ENCODE measurements at places on chromosomes 2 and 18.

GRCh38 chr2:1591978-1592907 lies 152.1 kb downstream of the PXDN start:
- no peak for DNase-seq

GRCh38 chr18:213966-214365 lies 53.9 kb downstream of the THOC1 start:
- no peak for DNase-seq

DNA sequence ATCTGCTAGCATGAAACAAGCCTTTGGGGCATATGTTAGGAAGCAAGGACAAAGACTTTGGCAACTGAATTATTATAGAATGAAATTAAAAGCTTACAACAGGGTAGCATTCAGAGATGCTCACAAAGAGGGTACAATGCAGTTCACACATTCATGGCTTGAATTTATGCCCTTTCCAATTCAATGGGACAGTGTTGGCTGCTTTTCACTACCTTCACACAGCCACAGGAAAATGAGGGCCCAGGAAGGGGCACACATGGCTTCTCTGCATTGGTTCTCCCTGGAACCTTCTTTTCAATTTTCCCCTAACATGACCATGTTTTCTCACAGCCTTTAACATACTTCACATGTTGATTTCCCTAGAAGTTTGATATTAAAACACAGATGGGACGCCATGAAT lies 978.1 kb downstream of the TMEM182 start:
- no peak for DNase-seq

GRCh38 chr2:168471163-168471475 lies 15.0 kb downstream of the CERS6 start:
- DNase-seq: no peak

- no peak for DNase-seq
Measured at GRCh38 chr2:96815326-96816126, 542 bp upstream of the CNNM3 start.
